ENCODE measurements at places on chromosomes 3 and 15.

DNA sequence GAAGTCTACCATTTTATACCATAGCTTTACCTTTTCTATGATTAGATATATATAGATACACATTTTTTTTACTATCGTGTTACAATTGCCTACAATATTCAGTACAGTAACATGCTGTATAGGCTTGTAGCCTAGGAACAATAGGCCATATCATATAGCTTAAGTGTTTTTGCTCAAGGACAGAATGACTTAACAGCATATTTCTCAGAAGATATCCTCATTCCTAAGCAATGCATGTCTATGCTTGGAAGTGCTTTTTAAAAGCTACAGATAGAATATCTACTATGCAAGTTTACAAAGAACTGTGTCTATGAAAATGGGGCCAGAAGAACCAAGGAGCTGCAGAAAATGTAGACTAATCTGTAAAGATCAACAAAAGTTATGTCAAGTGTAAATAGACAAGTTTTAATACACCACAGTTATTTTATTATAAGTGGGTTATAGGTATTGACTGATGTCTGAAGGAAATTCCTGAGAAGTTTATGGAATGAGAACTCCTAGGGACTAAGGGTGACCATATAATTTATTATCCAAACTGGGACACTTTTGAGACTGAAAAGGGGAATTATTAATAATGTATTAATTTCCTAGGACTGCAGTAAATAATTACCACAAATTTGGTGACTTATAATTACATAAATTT, 138.7 kb upstream of the TGFBR2 start:
- DNase-seq, result no peak

GRCh38 chr3:26438325-26438940, 184.1 kb upstream of the LRRC3B start:
- no peak for DNase-seq

GRCh38 chr3:178709051-178709450, 172.8 kb downstream of the KCNMB2 start:
- DNase-seq, result no peak

- no peak for DNase-seq
Observed at GRCh38 chr3:13852638-13853009, 27.2 kb downstream of the WNT7A start.

DNA sequence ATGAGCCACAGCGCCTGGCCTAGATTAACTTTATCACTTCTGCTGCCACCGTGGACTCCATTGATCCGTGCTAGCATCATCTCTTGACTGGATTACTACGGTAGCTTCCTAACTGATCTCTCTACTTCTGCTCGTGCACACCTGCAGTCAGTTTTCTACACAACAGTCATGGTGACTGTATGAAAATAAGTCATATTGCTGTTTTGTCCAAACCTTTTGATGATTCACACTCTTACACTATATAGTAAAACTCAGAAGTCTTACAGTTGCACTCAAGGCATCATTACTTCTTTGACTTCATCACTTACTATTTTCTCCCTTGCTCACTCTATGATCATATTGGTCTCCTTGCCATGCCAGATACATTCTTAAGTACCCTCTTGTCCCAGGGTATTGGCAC, 10.1 kb downstream of the PDCD6IP start:
- DNase-seq, result no peak

DNA sequence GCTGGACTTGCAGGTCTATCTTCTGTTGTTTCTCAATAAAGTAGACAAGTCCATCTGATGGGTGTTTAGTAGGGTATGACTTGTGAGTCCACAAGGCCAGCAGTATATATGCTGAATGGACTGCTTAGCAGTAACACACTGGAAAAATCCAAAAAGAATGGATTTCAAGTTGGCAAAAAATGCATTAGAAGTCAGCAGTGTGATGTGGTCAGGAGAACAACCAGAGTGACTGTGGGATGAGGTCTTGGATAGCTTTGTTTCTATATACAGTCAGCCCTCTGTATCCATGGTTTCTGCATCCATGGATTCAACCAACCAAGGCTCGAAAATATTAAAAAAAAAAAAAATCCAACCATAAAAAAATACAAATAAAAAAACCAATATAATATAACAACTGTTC, 55.8 kb downstream of the LPP start:
- DNase-seq, result no peak

- DNase-seq, result no peak
Observed at GRCh38 chr3:155766206-155766605, 21.3 kb upstream of the PLCH1 start.

DNA sequence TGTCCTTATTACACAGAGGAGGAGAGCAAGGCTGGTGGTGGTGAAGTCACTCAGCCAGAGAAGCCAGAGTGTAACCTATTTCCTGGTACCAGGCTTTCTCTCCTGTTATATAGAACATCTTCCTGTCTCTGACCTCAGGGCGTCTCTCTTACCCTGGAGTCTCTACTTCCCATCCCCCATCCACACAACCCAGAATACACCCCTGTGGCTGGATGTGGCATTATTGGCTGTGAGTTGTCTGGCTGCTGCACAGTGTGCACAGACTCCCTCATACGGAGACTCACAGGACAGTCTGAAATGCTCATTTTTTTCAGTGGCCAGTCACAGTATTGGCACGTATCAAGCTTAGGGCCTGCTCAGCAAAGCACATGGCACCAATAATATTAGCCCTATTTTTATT, 8.6 kb downstream of the PODXL2 start:
- DNase-seq, result no peak

DNA sequence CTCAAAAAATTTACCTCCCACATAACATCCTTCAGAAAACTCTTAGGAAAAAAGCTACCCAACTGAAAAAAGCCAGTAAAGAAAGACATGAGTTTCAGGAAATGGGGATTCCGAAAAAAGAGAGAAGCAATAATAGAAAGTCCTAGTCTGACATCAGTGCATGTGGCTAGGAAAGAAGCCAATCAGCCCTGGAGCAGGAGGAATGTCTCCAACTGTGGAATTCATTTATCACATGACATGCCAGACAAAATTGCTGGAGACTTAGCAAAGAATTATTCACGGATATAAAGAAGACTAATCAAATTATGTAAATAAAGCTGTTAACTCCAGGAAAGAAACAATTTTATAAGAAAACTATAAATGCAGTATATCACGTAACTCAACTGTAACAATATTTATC, 258.9 kb upstream of the RARB start:
- no peak for DNase-seq

- DNase-seq, result no peak
Observed at GRCh38 chr3:113516115-113516505, 1.2 kb upstream of the SPICE1 start.

GRCh38 chr15:85377986-85378385, 2.4 kb upstream of the AKAP13 start:
- no peak for DNase-seq

GRCh38 chr3:18008706-18009368, 266.4 kb upstream of the TBC1D5 start:
- no peak for DNase-seq

DNA sequence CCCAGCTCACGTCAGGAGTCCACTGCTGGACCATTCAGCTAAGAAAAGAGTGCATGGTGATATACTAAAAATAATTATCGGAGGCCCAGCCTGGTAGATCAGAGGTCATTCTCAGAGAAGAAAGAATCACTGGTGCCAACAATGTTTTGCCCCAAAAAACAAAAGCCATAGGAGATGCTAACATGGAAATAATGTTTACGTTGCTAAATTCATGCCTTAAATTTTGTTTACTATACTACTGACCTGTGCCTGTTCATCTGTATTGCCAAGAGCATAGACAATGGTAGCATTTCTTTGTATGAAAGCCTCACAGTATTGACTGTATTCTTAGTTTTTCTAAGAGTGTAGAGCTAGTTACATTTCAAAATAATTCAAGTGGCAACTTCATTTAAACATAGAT, 138.1 kb upstream of the GPR149 start:
- no peak for DNase-seq

GRCh38 chr15:24955531-24955921, 739 bp downstream of the SNRPN start:
- no peak for DNase-seq

DNA sequence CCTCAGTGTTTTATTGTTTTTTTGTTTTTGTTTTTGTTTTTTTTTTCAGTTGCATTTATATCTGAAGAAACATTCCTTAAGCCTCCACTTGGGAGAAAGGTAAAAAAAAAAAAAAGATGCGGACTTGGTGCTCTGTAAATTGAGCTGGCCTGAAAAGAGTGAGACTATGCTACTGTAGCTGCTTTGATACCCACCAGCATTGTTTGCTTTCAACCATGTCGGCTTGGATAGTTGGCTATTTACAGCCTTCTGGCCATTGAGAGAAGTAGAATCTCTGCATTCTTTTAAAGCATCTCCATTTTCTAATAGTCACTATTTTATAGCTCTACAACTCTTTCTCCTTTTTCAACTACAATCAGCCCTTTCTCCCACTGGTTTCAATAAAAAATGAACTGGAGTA, 149.6 kb downstream of the ZIC4 start:
- DNase-seq, result no peak

DNA sequence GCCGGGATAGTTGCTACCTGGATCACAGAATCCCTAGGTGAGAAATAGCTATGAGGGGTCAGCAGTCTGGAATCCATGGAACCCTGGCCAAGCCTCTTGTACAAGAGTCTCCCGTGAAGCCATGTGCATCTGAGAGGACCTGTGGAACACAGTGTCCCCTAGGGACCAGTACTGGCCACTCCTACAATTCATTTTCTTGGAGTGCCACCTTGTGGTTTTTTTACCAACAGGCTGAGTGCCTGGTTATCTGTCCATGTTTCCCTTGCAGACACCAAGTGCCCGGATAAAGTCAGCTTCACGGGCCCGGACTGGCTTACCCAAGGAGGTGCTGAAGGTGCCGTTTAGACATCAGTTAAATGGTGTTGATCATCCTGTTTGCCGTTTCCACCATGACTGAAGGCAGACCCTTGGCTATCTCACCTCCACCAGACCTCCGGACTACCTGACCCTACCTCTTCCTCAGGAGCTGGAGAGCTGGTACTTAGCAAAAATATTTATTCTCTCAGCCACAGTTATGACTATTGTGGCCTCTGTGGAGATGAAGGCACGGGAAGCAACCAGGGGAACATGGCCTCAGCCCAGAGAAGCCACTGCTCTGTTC, 93.9 kb downstream of the RBPMS2 start:
- DNase-seq, result no peak

DNA sequence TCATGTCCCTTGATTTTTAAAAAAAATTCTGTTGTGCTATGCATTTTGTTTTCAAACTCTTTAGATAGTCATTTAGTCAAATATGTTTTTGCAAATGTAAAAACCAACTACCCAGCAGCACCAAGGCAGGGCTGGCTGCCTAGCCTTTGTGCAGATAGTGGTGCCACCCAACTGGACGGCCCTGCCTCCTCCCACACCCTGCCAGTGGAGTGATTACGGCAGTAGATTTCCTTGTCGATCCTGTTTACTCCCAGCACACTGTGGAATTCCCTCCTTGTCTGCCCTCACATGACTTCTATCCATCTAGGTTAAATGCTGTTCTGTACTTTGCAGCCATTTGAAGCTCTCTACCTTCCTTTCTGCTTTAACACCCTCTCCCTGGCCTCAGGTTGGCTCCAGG, 79.4 kb upstream of the PLXNA1 start:
- DNase-seq, result no peak

DNA sequence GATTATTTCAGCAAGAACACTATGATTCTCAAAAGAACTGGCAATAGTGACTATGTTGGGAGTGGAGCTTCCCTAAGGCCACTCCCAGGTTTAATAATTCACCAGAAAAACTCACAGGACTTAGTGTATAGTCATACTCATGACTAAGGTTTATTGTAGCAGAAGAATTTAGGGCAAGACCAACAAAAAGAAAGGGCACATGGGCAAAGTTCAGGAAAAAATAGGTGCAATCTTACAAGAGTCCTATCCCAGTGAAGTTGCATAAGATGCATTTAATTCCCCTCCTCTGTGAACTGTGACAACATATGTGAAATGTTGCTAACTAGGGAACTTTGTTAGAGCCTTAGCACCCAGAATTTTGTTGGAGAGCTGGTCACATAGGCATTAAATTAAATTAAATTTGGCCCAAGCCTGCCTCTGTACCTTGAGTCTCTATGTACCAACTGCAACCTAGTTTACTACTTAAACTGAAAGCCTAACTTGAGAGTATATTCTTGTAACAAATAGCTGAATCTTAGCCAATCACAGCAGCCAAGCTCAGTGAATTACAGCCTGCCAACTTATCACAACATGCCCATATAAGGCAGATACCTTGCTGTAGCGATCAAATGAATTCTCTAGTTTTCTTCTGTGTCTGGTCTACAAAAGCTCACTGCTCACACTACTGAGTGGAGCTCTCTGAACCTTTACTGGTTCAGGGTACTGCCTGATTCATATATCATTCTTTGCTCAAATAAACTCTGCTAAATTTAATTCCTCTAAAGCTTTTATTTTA, 386.2 kb upstream of the ARHGEF26 start:
- DNase-seq, result no peak

DNA sequence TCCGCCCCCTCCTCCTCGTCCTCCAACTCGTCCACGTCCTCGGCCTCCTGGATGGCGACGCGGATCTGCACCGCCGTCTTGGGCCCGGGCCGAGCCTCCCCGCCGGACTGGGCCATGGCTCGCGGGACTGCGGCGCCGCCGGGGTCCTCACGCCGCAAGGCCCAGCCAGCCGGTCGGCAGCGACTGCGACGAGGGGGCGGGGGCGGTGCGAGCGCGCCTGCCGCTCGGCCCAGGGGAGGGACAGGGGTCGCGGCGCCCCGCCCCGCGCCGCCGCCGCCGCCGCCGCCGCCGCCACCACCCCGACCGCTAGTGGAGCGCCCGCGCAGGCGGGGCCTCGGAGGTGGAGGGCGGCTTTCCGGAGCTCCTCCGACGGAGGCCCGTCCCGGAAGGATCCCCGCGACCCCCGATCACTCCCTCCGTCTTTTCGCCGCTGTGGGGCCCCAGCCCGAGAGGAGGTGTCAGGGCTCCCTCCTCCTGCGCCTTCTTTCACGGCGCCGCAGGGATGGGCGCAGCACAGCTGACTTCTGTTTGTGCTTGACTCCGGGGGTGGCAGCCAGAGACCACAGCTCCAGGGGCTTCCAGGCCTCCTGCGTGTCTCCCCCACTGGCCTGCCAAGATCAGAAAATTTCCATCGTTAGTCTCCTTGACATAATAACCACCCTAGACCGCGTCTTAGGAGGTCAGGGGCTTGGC, at the start of gene LARP6:
TSS of gene LARP6 (minus strand) at position 185 of the 693 bp plus-strand sequence. CDS start at position 116, 69 bp downstream.
- DNase-seq, result peak; percentile 30

- no peak for DNase-seq
Observed at GRCh38 chr15:68304589-68305337, 27.2 kb downstream of the FEM1B start.

GRCh38 chr3:129506231-129506742, 22.2 kb upstream of the RHO start:
- DNase-seq, result no peak

DNA sequence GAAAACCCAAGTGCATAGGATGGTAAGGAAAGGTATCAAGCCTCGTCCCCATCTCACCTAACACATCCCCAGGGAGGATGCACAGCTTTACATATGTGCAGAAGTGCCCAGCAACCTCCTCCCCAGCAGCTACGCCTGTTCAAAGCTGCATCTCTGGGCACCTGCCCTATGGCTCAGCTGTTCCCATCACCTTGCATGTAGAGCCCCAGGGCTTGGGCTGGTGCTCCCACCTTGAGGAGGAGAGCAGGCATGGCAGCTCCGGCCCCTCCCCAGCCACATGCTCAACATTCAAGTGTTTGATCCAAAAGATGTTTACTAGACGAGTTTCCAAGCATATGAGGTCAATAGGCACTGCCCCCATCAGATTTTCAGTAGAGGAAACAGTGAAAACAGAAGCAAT, 173.5 kb downstream of the ATP10A start:
- DNase-seq, result no peak

- no peak for DNase-seq
Observed at GRCh38 chr15:100332721-100333120, 9.1 kb downstream of the ADAMTS17 start.

- DNase-seq, result no peak
Observed at GRCh38 chr15:49094923-49095322, 48.7 kb upstream of the SECISBP2L start.

GRCh38 chr3:49713336-49714105, 6.0 kb downstream of the AMIGO3 start:
- DNase-seq, result no peak
